ENCODE measurements at places on chromosomes 3 and 15.

DNA sequence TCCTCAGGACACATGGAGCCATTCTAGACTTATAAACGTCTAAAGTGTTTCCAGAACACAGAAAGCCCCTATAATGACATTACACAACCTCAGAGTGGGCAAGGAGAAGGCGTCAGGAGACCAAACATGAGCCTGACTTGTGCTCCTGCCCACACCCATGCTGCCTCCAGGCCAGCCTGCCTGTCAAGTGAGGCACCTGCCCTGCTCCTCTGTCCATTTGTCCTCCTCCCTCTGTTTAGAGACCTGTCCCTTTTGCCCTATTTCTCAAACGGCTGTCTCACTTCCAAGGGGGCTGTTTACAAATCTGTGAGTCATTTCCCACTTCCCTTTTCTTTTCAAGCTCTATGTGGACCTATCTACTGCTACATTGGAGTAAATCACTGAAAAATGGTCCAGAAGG is 21.0 kb downstream of the ZDHHC3 start:
- no peak for DNase-seq

GRCh38 chr3:134867277-134867676 is 72.2 kb downstream of the EPHB1 start:
- DNase-seq = no peak

DNA sequence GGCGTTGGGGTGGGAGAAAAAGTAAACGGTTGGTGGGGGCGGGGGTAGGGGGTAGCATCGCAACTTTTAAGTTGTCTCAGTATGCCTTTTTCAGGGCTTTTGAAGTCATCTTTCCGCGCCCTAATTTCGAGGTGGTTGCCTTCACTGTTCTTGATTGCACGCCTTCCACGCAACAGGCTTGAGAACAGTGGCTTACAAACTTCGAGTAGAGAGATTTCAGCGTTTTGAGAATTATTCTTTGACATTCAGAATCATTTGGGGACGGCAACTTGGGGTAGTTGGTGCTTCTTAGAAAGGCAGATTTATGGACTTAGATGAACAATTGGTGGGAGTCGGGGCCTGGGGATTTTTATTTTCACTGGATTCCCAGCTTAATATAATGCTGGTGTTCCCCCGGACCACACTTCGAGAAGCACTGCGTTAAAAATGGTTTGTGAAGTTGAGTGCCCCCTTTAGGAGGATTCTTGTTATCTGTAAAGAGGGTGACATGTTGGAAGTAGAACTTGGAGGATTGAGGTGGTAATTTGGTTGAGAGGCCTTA is 880 bp downstream of the PPP4R2 start:
- DNase-seq = no peak

DNA sequence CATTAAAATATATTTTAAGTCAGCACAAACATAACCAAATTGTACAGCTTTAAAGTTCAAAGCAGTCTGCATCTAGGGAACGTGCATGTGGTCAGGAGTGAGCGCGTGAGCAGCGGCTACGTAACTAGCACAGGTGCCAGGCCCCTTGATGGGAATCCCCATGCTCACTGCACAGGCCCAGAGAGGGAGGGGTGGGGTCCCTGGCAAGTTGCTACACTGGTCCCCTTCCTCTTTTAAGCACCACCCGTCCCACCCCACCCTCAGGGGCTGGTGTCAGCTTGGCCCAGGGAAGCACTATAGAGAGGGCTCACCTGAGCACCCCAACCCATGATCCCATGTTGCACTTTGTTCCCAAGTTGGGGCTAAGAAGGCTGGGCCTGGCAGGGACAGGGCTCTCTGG is 835 bp upstream of the GMPPB start:
- peak; percentile 39 for DNase-seq

DNA sequence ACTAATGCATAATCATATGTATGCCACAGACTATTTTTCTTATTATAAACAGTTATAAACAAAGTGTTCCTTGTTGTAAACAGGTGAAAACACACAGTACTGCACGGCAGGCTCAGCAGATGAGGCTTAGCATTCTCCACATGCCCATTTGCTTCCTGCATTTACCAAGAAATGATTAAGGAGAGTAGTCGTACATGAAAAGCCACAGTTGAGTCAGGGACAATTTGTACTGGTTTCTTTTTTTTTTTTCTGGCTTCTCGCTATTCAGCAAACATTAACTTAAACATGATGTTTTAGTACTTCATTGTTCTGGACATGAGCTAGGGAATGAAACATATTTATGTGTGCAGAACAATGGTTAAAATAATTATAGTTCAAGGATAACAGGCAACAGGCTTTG is 63.4 kb downstream of the GHSR start:
- no peak for DNase-seq

DNA sequence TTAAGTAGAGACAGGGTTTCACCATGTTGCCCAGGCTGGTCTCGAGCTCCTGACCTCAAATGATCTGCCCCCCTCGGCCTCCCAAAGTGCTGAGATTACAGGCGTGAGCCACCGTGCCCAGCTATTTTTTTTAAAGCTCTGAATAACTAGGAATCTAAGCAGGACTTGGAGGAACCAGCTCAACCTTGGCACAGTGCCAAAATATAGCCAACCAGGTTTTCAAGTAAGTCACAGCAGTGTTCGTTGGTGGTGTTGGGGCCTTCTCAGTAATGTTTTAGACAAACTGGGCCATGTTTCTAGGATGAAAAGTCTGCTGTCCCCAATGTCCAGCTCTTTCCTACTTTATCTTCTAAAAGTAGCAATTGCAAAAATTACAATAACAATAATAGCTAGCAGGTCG is 6.4 kb upstream of the ADAM10 start:
- no peak for DNase-seq

DNA sequence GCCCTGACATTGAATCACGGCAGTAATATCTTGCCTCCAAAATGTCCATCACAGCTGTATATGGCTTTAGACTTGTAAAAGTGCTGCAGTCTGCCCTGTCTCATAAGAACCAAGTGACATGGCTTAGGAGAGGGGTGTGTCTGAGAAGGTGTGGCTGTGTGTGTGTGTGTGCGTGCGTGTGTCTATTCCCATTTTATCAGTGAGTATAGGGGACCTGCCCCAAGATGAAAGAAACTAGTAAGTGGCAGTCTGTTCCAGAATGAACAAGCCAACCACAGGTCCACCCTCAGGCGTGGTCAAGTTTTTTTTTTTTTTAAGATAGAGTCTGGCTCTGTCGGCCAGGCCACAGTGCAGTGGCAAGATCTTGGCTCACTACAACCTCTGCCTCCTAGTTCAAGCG is 5.6 kb upstream of the RHOV start:
- DNase-seq = no peak

DNA sequence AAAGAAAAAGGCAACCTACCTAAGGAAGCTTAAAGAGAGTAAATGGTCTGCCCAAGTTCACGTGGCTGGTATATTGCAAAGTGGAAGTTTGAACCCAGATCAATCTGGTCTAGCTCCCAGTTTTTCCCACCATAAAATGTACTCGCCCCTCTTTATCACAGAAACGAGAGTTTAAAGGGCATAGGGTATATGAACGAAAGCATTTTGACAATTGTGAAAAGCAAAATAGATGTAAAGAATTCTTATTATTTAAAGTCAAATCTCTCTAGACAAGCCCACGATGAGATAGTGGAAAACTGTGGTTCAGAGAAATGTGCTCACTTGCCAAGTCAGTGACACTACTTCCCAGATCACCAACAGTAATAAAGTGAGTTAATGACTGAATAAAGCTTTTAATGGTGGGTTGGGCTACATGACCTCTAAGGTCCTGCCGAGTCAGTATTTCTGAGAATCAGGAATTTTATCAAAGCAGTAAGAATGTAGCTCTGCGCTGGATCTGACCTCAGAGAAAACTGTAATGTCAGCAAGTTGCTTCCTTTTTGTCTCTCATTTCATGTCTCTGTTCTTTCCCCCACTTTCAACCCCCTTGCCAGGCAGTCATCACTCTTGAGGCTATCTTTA is 23.3 kb upstream of the NEO1 start:
- no peak for DNase-seq

- no peak for DNase-seq
Measured at GRCh38 chr3:142509079-142509478, 61.2 kb upstream of the XRN1 start.

- no peak for DNase-seq
Measured at GRCh38 chr15:80153900-80154299, 1.1 kb downstream of the FAH start.

GRCh38 chr3:68793759-68794701 is 138.3 kb downstream of the TAFA4 start:
- DNase-seq = no peak

DNA sequence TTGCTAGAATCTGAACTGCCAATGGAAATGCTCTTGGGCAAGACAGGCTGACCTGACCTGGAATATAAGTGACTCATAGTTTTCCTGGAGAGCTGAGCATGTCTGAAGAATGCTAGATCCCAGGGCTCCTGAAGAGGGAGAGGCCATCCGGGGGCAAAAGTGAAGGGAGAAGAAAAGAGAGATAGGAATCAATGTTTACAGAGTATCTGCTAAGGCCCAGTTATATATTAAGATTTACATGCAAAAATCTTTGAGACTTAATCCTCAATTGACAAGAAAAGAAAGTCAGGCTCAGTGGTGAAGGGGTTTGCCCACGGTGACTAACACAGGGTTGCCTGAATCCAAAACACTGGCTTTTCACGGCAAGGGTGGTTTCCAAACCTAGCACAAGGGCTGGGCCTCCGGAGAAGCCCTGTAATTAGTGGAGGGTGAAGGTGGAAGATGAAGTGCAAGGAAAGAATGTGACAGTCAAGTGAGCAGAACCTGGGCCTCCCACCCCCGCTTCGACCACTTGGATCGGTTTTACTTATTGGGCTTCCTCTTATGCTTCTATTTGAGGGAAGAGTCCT is 91.7 kb upstream of the FGF12 start:
- DNase-seq = peak; percentile 34

DNA sequence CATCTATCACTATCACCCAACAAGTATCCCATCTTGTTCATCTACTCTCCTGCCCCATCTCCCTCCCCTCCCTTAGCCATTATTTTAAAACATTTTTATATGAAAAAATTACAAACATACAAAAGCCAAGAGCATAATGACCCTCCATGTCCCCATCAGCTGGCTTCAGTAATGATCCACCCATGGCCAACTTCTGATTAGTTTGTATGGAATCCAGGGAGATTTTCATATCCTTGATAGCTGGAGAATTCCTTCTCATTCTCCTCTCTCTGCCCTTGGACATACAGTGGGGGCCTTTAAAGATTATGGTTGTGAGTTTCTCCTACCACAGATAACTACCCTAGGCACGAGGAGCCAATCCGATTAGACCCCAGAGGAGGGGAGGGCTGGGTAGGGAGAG is 40.2 kb downstream of the IRAK2 start:
- no peak for DNase-seq

- no peak for DNase-seq
Measured at GRCh38 chr3:1068985-1069384, 23.8 kb upstream of the CNTN6 start.

GRCh38 chr3:65576966-65577365 is 461.8 kb downstream of the MAGI1 start:
- DNase-seq = no peak

DNA sequence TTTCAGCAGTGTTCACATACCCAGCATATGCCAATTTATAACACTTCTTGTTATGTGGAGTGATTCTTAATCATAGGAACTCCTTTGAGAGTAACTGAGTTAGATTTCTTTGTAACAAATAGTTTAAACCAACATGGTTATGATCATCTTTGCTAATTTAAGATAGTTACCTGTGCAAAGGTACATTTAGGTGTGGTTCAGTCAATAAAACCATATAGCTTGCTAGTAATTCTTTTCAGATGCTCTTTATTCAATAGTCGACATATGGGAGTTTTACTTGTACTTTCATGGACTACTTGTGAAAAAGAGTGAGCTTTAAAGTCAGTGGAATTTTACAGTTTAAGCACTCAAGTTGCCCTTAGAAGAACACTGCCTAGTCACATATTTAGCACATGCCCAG is 5.2 kb downstream of the DNAJC13 start:
- DNase-seq = no peak

- DNase-seq = no peak
Measured at GRCh38 chr15:101020451-101020850, 101.3 kb downstream of the LRRK1 start.
